ENCODE measurements at places on chromosomes 12 and 14.

GRCh38 chr12:54935235-54935951 lies 49.2 kb downstream of the TESPA1 start:
- no peak for DNase-seq

DNA sequence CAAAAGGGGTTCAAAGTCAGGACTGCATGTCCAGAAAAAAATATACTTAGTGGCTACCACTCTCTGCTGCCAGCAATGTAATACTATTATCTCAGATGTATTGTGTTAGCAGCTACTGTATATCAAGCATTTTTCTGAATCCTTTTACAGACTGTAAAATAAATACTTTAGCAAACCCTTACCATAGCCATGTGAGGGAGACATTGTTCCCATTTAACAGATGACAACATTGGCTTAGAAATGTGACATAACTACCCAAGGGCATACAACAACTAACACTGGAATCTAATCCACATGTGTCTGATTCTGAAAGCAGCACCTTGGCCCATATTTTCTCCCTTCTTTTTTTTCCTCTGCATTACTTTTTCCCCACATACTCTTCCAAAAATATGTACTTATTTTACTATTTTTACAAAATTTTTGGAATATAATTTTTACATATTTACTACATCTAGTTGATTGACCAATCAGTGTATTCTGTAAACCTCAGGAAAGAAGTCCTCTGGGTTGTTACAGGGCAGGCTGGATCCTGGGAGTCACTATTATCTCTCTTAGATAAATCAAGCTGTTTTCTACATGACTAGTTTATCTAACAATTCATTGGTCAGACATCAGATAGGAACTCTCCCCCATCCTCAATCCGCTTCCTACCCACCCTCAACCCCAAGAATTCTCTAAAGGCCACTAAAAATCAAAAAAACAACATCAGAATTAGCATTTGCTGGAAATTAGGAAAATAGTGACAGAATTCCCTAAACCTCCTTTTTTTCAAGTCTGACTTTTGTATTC lies 154.1 kb downstream of the BTG1 start:
- DNase-seq: no peak

DNA sequence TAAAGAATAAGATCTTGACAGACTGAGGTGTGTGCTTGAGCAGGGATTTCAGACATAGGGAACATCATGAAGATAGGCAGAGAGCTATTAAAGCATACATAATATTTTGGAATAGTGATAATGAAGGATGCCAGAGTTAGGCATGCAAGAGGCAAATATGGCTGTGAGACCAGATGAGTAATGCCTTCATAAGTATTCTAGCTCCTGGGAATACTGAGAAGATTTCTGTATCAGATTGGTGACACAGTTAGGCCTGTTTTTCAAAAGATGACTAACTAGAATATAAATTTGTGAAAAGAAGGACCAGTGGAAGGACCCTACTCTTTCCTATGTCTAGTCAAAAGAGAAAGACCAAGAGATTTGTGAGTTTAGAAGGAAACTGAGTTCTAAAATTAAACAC lies 108.8 kb downstream of the TXNDC16 start:
- DNase-seq: no peak

- DNase-seq: no peak
These were observed 120.1 kb downstream of the DICER1 start for GRCh38 chr14:95037273-95037672.

DNA sequence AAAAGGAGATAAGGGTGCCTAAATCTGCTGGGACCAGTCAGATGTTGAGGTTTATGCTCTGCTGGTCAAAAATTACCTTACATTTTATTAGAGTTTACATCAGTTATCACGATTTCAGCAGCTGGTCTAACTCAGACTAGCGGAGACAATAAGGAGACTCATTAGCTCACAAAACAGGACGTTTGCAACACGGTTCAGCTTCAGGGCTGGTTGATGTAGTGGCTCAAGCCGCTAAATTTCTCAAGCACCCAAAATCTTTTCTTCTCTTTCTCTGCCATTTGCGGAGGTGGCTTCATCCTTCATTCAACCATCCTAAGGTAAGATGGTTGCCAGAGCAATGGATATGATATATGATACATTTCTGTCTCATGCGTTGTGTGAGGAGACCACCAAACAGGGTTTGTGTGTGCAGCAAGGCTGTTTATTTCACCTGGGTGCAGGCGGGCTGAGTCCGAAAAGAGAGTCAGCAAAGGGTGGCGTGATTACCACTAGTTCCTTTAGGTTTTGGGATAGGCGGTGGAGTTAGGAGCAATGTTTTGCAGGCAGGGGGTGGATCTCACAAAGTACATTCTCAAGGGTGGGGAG lies 30.3 kb upstream of the CLIP1 start:
- DNase-seq: no peak

- DNase-seq: no peak
These were observed 65.3 kb upstream of the PTPRR start for GRCh38 chr12:70985850-70986249.

- DNase-seq: no peak
These were observed 42.9 kb downstream of the WNK1 start for GRCh38 chr12:795305-795704.

DNA sequence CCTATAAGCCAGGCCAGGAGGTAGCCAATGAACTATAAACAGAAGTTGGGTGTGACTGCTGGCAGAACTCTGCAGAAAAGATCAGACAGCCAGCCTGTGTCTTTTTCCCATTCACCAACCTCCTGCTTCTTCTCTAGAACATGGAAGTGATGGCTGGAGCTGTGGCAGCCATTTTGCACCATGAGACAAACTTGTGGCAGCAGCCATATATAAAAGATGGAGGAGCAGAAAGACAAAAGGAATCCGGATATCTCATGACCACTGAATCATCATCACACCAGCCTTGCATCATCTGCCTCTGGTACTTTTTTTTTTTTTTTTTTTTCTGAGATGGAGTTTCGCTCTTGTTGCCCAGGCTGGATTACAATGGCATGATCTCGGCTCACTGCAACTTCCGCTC lies 8.7 kb downstream of the BEGAIN start:
- DNase-seq: no peak

DNA sequence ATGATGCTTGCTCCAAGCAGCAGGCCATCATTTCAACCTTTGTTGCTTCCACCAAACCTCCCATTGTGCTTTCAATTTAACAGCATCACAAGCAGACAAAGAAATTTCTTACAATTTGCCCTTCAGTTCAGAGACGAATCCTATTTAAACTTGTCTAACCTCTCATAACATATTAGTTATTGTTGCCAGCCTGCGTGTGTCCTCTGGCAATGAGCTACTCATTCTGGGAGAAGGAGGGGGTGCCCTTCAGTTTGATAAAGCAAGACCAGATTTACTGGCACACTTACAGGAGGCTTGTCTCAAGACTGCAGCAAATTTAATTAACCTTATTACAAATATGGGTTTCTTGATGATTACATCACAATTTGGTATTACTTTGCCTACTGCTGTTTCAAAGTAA lies 203.6 kb upstream of the SOX5 start:
- no peak for DNase-seq

DNA sequence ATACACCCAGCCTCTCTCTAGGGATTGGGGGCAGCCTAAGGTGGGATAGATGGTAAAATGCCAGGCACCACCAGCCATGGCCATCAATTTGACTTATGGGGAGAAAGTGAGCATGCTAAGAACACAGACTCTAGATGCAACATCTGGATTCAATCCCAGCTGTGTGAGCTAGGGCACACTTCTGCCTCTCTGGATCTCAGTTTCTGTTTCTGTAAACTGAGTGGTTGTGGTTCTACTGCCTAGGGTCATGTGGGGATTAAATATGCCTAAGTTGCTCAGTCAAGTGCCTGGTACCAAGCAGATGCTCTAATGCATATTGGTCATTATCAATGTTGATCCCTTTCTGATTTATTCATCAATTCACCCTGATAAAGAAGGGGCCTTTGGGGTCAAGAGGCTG lies 12.6 kb upstream of the OAS1 start:
- DNase-seq: no peak

- DNase-seq: no peak
These were observed 7.5 kb upstream of the AQP2 start for GRCh38 chr12:49942921-49943624.

DNA sequence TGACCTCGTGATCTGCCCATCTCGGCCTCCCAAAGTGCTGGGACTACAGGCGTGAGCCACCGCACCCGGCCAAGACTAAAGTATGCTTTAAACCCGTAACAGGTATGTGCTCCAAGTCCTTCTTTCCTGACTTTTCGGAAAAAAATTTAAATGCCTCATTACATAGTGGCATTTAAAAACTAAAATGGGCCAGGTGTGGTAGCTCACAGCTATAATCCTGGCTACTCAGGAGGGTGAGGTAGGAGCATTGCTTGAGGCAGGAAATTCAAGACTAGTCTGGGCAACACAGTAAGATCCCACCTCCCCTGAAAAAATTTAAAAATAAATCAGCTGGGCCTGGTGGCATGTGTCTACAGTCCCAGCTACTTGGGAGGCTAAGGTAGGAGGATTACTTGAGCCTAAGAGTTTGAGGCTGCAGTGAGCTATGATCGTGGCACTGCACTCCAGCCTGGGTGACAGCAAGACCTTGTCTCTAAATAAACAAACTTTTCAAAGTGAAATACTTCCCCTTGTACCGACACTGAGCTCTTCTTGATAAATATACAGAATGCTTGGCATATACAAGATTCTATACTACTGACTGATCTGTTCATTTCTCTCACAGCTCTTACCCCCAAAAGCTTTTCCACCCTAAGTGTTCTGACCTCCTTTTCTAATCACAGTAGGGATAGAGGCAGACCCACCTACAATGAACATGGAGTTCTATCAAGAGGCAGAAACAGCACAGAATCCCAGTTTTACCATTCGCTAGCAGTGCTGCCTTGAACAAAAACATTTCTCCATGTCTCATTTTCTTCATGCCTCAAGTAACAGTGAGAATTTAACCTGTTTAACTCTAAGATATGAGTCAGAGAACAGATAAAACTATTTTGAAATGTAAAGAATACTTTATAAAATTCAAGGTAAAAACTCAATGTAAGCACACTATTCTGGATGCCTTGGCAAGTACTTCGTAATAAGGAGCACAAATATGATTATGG lies 7.9 kb downstream of the PPP4R3A start:
- DNase-seq: no peak
